HL-60 (cell line): ENCODE measurements at places on chromosomes 7 and 10.

GRCh38 chr10:48784031-48784430 lies 99.4 kb downstream of the WDFY4 start:
- no peak for DNase-seq

DNA sequence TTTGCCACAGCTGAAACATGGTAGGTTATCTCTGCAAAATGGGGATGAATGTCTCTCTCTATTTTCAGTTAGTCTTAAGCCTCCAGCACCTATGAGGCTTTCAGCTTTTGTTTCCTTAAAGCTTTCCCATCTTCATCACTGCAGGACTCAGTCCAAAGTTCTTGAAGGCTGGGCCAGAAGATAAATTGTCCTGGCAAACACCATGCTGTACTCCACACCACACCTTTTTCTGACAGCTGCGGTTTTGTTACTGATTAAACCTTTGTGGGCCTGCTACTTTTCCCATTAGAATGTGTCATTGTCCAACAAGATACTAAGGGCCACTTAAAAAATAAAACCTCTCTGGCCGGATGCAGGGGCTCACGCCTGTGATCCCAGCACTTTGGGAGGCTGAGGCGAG lies 87.2 kb upstream of the A1CF start:
- DNase-seq: no peak

GRCh38 chr7:2760098-2760889 lies 72.3 kb downstream of the AMZ1 start:
- no peak for DNase-seq

DNA sequence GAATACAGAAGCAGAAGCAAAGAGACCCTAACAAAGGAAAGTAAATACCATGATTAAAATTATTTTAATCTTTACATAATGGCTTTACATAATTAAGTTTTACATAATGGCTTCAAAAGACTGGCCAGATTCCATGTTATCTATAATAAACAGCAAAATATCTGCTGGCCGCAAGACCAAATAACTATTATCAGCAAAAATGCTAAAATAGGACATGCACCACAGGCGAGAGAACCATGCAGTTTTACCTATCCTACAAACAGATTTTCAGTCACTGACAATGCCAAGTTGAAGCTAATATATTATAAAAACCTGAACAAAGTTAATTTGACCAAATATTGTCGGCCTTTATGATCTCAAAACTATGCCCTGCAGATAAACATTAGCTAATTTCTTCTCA lies 34.2 kb upstream of the ANLN start:
- DNase-seq: no peak

GRCh38 chr10:113293167-113293566 lies 259.7 kb upstream of the HABP2 start:
- no peak for DNase-seq

- peak; percentile 22 for DNase-seq
These were observed at the start of gene ZNF365 for GRCh38 chr10:62373995-62374861. TSS of gene ZNF365 (plus strand) at chr10:62374369. CDS start at chr10:62376194, 1,825 bp downstream.

DNA sequence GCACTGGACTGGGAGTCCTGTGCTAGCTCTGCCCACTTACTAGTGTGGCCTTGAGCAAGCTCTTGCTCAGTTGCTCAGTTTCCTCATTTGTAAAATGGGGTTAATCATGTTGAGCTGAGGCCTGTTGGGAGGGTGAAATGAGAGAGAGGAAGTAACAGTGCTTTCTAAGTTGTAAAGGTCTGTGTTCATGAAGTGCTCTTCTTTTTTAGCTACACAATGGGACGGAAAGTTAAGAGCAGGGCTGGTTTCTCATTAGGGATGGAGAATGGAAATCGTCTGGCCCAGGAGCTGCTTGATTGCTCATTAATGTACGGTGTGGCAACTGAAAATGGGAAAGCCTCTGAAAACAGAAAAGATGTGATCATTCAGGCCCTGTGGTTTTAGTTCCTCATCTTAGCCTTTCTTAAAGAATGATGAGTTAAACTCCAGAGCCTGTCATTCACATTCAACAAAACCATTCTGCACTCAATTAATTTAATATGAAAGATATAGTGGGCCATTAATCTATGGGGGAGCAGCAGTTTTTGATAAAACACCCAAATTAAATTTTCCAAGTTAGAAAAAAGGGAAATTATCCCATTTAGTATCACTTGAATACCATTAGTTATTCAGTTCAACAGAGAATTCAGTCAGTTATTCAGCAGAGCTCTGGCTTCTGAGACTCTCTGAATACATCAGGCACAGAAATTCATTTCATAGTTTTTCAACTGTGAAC lies 60.5 kb downstream of the SH2D4B start:
- DNase-seq: peak; percentile 80

DNA sequence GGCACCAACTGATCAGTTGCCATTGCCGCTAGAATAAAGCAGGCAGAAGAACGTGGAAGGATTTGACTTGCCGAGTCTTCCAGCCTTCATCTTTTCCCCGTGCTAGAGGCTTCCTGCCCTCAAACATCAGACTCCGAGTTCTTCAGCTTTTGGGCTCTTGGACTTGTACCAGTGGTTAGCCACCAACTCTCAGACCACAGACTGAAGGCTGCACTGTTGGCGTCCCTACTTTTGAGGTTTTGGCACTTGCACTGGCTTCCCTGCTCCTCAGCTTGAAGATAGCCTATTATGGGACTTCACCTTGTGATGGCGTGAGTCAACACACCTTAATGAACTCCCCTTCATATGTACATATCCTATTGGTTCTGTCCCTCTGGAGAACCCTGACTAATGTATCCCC lies 57.3 kb upstream of the KCND2 start:
- no peak for DNase-seq

GRCh38 chr10:102059987-102060386 lies 4.0 kb upstream of the ARMH3 start:
- no peak for DNase-seq

DNA sequence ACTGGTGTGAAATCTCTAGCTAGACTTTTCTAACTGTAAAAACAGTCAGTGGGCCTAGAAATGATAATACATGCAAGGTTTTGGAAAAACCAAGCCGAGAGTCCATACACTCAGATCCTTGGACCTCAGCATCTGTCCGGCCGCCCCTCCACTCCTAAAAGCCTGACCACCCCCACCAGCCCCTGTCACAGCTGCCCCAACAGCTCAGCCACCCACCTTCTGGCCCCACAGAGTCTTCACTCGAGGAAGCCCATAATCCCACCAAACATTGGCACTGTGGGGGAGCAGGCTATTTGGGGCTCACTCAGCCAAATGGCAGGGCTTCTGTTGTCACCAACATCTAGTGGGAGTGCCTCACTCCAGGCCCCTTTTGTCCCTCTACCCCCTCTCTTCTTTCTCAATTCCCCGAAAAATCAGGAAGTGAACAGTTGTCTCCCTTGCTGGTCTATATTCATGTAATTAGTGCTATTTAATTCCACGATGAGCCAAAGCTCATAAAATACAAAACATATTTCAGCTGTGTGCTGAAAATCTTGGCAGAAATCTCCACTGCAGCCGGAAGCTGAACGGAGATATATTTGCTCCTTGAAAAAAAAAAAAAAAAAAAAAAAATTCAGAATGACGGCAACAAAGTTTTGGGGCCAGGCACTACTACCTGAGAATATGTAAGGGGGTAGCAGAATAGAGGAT lies 55.5 kb downstream of the PLXNA4 start:
- no peak for DNase-seq

- no peak for DNase-seq
These were observed 66.0 kb downstream of the CALD1 start for GRCh38 chr7:134845461-134845860.

DNA sequence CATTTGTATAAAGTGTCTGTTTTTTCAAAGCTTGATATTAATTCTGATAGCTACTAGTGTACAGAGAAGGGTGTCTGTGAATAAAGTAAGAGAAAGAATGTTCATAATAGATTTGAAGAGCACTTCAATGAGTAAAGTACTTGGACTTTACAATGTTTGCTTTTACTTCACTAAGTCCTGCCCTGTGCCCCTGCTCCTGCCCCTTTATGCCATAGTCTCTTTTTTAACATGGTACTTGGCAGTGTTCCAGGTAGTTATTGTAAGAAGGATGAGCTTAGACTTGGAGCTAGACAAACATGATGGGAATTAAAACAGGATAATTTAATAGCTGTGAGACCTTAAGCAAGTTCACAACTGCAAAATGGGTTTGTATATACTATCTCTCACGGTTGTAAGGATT lies 41.0 kb downstream of the ZEB1 start:
- no peak for DNase-seq

- DNase-seq: no peak
These were observed 96.5 kb upstream of the INSYN2A start for GRCh38 chr10:127292888-127293287.

GRCh38 chr7:106281127-106281526 lies 3.7 kb downstream of the NAMPT start:
- no peak for DNase-seq

DNA sequence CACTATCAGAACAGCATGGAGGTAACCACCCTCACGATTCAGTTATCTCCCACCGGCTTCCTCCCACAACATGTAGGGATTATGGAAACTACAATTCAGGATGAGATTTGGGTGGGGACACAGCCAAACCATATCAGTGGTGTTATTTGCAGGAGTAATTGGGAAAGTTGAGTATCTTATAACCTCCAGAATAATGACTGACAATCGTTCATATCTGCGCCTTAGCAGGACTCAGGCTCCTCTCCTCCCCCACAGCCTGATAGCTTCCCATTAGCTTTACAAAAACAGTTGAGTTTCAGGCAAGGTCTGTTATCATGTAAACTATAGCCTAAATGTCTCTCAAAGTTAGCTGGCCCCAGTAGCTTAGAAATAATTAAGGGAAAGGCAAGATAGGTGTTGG lies 3.4 kb upstream of the ERCC6 start:
- DNase-seq: no peak

GRCh38 chr7:73683056-73683787 lies at the start of the genes BUD23 and DNAJC30:
TSS of gene BUD23 (plus strand) at chr7:73683597. CDS start at chr7:73683626, 29 bp downstream.
TSS of gene DNAJC30 (minus strand) at chr7:73683453. CDS start at chr7:73683423, 30 bp downstream.
- peak; percentile 98 for DNase-seq

DNA sequence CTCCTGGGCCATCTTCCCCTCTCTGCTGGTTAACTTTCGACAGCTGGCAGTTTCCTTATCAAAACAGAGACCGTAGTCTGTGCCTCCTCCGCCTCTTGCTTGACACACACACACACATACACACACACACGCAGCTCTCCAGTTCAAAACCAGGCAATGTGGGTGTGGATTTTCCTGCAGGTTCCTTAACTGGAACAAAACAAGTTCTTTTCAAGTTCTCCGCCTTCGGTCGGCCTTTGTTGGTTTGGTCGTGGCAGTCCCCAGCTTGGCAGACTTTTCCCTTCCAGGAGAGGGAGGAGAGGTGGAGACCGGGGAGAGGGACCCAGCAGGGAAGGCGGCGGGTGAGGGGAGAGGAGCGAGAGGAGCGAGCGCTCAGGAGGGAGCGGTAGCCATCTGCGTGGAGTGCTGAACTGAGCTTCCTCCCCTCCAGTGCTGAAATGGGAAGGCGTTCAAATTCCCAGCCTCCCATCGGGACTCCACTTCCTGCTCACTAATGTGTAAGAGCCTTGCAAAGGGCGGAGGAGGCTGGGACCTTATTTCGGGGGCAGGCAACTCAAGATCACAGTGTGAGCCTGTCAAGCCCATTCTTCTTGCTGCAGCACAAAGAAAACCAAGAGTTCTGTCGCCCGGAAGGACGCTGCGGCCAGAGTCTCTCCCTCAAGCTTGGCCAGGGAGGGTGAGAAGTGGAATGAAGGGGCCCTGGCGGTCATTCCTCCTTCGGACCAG lies 120.6 kb downstream of the PRPF18 start:
- no peak for DNase-seq

DNA sequence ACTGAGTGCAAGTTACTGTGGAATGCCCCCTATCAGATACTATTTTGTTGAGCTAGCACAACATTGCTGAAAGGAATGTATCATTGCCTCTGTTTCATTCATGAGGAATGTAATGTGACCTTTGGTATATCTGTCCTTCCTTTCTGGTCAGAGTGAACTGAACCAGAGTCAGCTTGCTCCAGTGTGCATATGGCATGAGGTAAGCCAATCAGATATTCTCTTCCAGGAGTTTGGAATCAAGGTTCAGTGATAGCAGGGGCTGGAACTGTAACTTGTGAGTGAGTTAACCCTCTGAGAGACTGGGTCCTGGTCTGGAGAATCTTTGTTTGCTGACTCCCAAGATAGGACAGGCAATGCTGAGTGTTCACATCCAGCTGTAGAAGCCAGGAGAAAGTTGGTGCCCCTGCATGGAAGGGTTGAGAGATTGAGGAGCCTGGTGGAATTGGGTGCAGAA lies 45.3 kb upstream of the OSBPL3 start:
- no peak for DNase-seq

GRCh38 chr10:104329735-104330134 lies 8.5 kb downstream of the ITPRIP start:
- DNase-seq: no peak

DNA sequence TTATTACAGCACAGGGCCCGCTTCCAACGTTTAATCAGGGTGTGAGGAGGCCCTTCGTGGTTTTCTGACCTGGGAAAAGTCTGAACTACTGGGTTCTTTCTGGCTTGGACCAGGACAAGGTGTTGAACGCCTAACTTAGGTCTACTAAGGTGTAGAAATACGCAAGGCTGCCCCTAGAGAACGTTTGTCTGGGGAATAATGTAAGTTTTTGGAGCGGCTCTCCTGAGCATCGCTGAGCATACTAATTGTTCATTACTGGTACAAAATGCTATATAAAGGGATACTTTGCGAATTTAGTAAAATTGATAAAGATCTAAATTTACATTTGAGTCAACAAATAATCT lies 32.4 kb upstream of the TOMM7 start:
- no peak for DNase-seq

DNA sequence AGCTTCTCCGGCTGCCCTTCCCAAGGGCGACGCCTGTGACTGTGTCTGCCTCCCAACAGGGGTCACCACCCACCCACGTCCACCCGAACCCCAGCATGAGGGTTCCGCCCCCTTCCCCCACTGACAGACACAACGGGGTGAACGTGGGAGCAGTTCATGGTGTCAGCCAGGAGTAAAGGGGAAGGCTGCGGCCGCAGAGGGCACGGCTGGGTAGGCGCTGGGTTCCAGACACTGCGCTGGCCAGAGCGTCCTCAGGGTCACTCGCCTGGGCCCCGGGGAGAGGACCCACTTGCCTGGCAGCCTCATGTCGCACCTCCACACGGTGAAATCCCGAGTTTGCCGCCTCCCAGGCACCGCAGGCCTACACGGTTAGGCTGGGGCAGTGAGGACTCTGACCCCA lies 21.1 kb downstream of the INTS1 start:
- DNase-seq: no peak

DNA sequence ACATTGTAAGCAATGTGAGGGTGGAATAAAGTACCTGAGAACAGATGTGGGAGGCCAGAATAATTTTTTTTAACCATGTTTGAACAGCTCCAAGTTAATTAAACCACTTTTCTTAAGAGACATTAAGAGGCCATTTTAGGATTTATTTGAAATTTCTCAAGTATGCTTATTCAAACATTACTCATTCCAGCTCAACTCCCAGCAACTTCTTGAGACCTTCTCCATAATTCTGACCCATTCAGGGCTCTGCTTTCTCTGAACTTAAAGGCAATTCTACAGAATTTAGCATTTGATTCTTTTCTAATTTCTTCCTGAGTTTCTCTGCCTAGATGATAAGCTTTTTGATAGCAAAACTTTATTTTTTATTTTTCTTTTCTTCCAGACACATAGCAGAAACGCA lies 314.5 kb downstream of the CAMK1D start:
- no peak for DNase-seq

GRCh38 chr7:96772139-96772694 lies 62.6 kb upstream of the SEM1 start:
- DNase-seq: no peak
